ENCODE measurements at places on chromosomes 4 and X.

DNA sequence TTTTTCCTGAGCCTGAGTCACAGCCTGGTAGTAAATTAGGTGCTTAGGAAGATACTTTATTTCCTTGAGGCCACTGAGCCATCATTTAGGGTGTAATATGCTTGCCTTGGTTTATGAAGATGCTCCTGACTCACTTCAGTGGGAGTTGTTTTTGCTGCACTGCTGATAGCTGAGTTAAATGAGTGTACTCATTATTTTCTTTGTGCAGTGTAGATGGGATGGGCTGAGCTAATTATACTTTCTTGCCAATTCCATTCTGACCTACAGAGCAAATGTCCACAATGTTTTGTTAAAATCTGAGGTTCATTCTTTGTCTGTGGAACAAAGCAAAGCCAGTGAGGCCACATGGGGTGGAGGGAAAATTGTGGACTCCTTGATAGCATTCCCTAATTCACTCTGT is 60.0 kb downstream of the FGF13 start:
- H3K27me3 ChIP-seq, result no peaks in the 10 kb centered on the region
- no peak overlapping the region for H3K4me3 ChIP-seq
- no peak overlapping the region for H3K27ac ChIP-seq
- no peak for DNase-seq
- H3K4me1 ChIP-seq, result no peaks in the 10 kb centered on the region

- H3K27ac ChIP-seq, result no peak overlapping the region
- H3K36me3 ChIP-seq, result no peaks in the 10 kb centered on the region
- DNase-seq, result no peak
- no peaks in the 10 kb centered on the region for H3K4me1 ChIP-seq
Measured at GRCh38 chr4:154029171-154029570, 240.3 kb upstream of the SFRP2 start.

GRCh38 chr4:81667539-81667938 is 195.8 kb upstream of the RASGEF1B start:
- no peaks in the 10 kb centered on the region for H3K27me3 ChIP-seq
- no peaks in the 10 kb centered on the region for H3K4me1 ChIP-seq
- no peak overlapping the region for H3K4me3 ChIP-seq

- H3K4me1 ChIP-seq, result no peaks in the 10 kb centered on the region
- H3K27ac ChIP-seq, result no peak overlapping the region
- H3K27me3 ChIP-seq, result no peaks in the 10 kb centered on the region
- no peak for DNase-seq
- no peak overlapping the region for H3K4me3 ChIP-seq
Measured at GRCh38 chr4:30790998-30791397, 70.8 kb downstream of the PCDH7 start.

DNA sequence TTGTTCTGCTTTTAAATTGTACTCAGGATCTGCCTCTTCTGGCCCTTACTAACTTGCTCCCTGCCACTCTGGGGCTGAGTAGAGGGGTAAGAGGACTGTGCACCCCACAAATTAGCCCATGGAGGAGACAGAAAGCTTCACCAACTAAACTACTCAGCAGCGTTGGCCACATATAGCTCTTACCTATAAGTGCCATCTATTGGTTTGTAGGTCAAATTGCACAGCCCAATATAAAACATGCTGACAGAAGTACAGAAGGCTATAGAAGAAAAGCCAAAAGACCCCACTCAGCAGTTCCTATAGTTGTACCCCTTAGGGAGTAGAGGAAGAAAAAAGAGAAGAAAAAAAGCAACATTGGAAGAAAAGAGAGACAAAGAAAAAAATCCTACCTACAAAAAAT is 341.2 kb upstream of the FMR1 start:
- no peaks in the 10 kb centered on the region for H3K4me1 ChIP-seq
- no peak for DNase-seq
- no peak overlapping the region for H3K27ac ChIP-seq
- no peak overlapping the region for H3K4me3 ChIP-seq

DNA sequence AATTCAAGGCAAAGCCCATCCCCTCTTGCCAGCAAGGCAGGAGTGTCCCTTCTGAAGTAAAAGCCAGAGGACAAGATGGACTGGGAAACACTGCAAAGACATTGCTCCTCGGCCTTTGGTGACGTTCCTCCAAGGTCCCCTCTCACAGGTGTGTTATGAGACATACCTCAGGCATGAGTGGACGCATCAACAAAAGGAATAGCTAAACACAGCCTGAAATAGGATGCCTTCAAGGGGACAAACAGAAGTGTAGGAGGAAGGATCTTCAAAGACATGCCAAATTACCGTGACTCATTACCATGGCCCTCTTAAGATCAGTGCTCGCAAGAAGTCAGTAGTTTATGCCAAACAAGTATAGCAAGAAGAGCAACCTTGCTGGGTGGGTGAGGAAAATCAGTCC is 6.0 kb upstream of the IDS start:
- H3K36me3 ChIP-seq, result peaks cover 2% of the 10 kb centered on the region
- H3K27ac ChIP-seq, result no peak overlapping the region
- H3K4me3 ChIP-seq, result no peak overlapping the region
- DNase-seq, result no peak
- H3K27me3 ChIP-seq, result no peaks in the 10 kb centered on the region
- peaks cover 45% of the 10 kb centered on the region for H3K4me1 ChIP-seq

DNA sequence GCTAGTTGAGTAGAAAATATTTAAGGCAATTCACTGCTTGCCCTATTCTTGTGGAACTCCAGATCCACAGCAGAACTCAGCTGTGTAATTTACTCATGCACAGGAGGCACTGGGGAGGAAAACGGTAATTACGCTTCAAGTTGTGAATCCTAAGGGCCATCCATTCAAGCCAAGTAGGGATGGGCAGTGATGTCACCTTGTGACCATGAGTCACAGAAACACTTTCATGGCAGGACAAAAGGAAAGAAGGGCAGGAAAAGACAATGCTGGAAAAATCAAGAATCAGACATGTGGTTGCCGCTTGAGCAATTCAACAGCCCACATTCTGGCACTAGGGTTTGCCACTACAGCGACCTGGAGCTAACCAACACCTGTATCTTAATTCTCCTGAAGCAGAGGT is 1.4 kb downstream of the PAQR3 start:
- peaks cover 6% of the 10 kb centered on the region for H3K36me3 ChIP-seq
- peaks cover 34% of the 10 kb centered on the region for H3K4me1 ChIP-seq
- H3K4me3 ChIP-seq, result peak overlapping the region; percentile 56
- no peak overlapping the region for H3K27ac ChIP-seq
- no peak for DNase-seq
- peaks cover 8% of the 10 kb centered on the region for H3K27me3 ChIP-seq

DNA sequence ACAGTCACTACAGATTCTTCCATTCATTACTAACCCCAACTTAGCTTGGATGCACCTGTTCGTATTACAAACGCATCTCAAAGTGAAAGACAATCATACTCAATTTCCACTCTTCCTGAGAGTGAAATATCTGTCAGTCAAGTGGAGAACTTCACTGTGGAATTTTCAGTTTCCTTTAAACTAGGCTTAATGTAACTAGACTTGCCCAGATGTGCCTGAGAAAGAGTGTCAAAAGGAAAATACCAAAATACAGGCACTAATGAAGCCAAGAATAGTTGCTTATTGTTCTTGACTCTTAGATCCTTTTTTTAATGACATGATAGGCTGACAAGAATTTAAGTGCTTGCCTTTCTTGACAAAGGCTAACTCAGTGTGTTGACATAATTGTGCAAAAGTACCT is 72.4 kb upstream of the NR3C2 start:
- H3K4me1 ChIP-seq, result peaks cover 17% of the 10 kb centered on the region
- H3K27ac ChIP-seq, result no peak overlapping the region
- no peaks in the 10 kb centered on the region for H3K36me3 ChIP-seq

DNA sequence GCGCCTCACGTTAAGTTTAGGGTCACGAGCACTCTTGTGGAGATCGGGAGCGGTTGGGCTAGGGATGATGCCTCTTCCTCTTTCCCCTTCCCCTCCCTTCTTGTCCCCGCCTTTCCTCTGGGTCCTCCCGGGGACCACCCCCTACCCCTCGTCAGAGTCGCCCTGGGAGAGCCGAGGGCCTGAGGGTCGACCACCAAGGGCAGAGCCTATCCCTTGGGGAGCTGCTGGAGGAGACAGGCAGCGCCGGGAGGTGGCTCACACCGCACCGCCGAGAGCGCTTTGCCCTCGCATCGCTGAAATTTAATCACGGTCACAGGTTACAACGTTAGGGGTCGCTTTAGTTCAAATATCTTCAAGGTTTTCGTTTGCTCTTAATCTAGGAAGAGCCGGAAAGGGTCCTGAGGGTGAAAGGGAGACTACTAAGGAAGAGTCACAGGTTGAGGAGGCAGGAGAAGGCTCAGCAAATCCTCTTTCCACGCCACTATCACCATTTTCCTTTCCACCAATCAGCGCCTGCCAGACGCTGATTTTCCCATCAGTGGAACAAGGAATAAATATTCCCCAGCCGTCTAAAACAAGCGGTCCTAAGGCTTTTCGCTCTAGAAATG is 528 bp upstream of the SNCA start:
- H3K4me3 ChIP-seq, result peak overlapping the region; percentile 66
- H3K27me3 ChIP-seq, result peaks cover 76% of the 10 kb centered on the region
- peaks cover 2% of the 10 kb centered on the region for H3K36me3 ChIP-seq
- DNase-seq, result peak; percentile 46
- H3K27ac ChIP-seq, result no peak overlapping the region

DNA sequence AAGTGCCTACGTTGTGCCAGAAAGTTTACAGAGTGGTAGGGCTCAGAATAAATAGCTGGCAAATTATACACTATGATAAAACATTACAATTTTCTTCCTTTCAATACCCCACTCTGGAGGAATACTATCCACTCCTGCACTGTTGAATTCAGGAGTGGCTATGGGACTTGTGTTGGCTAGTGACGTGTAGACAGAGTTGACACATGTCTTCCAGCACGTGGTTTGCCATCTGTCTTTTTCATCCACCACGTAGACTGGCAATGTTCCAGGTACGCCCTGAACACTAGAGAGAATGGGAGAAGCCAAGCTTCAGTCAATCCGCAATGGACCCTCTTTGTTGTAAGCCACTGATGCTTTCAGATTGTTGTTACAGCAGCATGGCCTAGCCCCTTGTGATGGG is 168.8 kb upstream of the RBPJ start:
- peaks cover 2% of the 10 kb centered on the region for H3K27me3 ChIP-seq
- H3K4me1 ChIP-seq, result peaks cover 17% of the 10 kb centered on the region
- no peak for DNase-seq
- no peak overlapping the region for H3K27ac ChIP-seq

DNA sequence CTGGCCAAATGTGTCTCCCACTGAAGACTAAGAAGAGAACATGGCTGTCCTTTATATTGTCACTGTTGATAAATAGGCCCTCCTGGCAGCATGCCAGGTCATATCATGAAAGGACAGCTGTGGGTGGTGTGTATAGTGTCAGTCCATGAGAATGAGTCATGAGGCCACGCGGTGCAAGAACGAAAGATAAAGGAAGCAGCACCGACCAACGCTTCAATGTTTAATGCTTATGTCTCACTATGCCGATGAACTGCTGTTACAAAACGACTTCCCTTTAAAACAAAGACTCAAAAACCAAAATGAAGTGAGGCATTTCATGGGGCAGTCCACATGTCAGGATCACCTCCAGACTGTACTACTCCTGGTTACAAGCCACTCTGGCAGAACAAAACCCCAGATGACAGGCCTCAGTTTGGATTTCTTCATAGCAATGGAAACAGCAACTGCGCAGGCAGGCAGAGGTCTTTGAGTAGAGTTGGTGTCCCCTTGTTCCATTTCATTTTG is 5.2 kb upstream of the TCEANC start:
- H3K27me3 ChIP-seq, result no peaks in the 10 kb centered on the region
- peak overlapping the region; percentile 32 for H3K4me3 ChIP-seq
- H3K27ac ChIP-seq, result peak overlapping the region; percentile 85
- no peaks in the 10 kb centered on the region for H3K36me3 ChIP-seq
- DNase-seq, result peak; percentile 83
- peaks cover 26% of the 10 kb centered on the region for H3K4me1 ChIP-seq

GRCh38 chrX:154008521-154008920 is 11.2 kb downstream of the IRAK1 start:
- peaks cover 24% of the 10 kb centered on the region for H3K36me3 ChIP-seq
- no peaks in the 10 kb centered on the region for H3K27me3 ChIP-seq
- no peak for DNase-seq
- H3K4me1 ChIP-seq, result peaks cover 9% of the 10 kb centered on the region
- no peak overlapping the region for H3K27ac ChIP-seq
- H3K4me3 ChIP-seq, result no peak overlapping the region

- no peaks in the 10 kb centered on the region for H3K36me3 ChIP-seq
- H3K4me3 ChIP-seq, result no peak overlapping the region
- H3K27me3 ChIP-seq, result peaks cover 5% of the 10 kb centered on the region
- no peak overlapping the region for H3K27ac ChIP-seq
- DNase-seq, result no peak
Measured at GRCh38 chr4:38615847-38616246, 48.2 kb upstream of the KLF3 start.

DNA sequence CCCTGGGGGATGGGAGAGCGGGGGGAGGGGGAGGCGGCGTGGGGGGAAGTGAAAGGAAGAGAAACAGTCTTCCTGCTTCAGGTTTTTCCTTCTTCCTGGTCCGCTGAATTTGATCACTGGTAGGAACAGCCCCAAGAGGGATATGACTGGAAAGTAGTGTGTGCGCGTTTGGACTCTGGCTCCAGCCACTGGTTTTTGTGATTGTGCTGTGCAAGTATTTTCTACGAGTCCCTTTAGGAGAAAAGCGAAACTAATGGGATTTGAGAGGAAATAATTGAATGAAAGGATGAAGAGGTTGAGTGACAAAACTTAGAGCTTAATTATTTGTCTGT is 836 bp downstream of the PRRG1 start:
- no peak overlapping the region for H3K4me3 ChIP-seq
- H3K4me1 ChIP-seq, result peaks cover 3% of the 10 kb centered on the region
- H3K36me3 ChIP-seq, result no peaks in the 10 kb centered on the region
- no peak for DNase-seq

- no peaks in the 10 kb centered on the region for H3K36me3 ChIP-seq
- H3K27me3 ChIP-seq, result no peaks in the 10 kb centered on the region
- no peaks in the 10 kb centered on the region for H3K4me1 ChIP-seq
Measured at GRCh38 chr4:180189666-180190065, 2053.5 kb upstream of the TENM3 start.

DNA sequence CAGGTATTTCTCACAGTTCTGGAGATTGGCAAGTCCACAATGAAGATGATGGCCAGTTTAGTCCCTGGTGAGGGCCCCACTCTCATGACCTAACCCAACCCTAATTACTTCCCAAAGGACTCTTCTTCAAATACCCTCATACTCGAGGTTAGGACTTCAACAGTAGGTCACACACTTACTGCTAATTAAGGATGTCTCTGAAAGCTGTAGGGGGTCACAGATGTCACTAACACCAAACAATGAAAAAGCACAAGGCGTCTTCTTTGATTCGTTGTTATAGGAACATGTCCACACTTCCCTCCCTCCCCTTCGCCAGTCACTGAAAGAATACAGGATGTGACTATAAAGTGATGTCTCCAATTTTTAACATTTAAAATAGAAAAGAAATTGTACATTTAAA is 309.7 kb downstream of the PACRGL start:
- no peaks in the 10 kb centered on the region for H3K27me3 ChIP-seq
- no peak overlapping the region for H3K27ac ChIP-seq
- H3K36me3 ChIP-seq, result no peaks in the 10 kb centered on the region
- DNase-seq, result no peak

All from activated CD8-positive, alpha-beta memory T cell treated with anti-CD3 and anti-CD28 coated beads, Interleukin-2, amount 10 ng/mL, durations not matched to agents 7 days and 5 days (primary cell).